H4 (cell line): ENCODE measurements at places on chromosomes 5 and 9. TPM values are rescaled to one million over a fixed set of nuclear protein-coding genes. Genes with fewer than 3 reads are reported as not detected.

Gene CDC20B
- not detected in 2 replicates for total RNA-seq

Gene SH3TC2
- total RNA-seq: 0.95 and 2.1 TPM in 2 replicates

DNA sequence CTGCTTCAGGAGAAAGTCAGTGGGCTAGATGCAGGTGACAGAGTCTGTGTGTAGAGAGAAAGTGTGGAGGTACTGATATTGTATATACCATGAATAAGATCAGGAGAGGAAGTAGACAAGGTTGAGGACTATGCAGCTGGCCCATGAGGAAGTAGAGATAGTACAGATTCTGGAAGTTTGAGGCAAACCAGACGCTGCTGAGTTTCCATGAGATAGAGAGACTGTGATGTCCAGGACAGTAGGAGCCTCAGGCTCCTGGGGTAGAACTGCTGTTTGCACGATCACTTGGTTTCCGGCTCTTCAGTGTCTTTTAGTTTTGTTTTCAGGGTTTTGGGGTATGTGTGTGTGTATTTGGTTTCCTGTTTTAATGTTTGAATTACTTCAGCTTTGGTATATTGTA lies 13.6 kb downstream of the OTULINL start:
- no peak for DNase-seq

Gene MPDZ
- total RNA-seq: 13.4 and 14.2 TPM in 2 replicates

GRCh38 chr9:121210536-121210935 lies 8.9 kb upstream of the RAB14 start:
- no peak for DNase-seq

- DNase-seq: peak; percentile 24
Observed at GRCh38 chr9:21252721-21253547, 13.1 kb upstream of the IFNA14 start.

Gene MARCOL
- not detected in 2 replicates for total RNA-seq
